ENCODE measurements at places on chromosomes 12 and 14.

DNA sequence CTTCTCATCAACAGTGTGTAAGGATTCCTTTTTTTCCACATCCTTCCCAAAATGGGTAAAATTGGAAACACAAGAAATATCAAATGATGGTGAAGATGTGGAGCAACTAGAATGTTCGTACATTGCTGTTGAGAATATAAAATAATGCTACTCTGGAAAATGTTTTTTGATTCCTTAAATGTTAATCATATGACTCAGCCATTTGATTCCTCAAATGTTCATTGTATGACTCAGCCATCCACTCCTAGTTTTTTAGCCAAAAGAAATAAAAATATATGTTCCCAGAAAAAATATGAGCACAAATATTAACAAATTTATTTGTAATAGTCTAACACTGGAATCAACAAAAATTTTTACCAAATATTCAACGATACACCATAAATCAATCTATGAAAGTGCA is 1108.6 kb downstream of the LRFN5 start:
- DNase-seq: no peak

GRCh38 chr14:69093631-69094421 is 59.1 kb downstream of the DCAF5 start:
- peak; percentile 44 for DNase-seq

DNA sequence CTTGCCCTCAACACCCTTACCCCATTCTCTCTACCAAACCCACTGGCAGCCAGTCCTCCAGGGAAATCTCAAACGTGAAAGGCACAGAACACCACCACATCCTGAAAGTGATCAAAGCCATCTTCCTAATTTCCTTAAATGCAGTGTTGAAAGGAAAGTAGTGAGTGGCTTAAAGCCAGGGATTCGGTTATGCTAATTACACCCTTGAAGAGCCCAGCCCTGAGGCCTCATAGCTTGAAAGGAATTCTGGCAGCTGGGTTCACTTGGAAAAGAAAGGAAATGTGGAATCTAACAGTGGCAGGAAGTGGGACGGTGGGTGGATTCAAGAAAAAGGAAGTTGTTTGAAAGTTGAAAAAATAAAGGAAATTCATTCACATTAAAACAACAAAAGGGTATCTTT is 73.0 kb upstream of the FICD start:
- no peak for DNase-seq

DNA sequence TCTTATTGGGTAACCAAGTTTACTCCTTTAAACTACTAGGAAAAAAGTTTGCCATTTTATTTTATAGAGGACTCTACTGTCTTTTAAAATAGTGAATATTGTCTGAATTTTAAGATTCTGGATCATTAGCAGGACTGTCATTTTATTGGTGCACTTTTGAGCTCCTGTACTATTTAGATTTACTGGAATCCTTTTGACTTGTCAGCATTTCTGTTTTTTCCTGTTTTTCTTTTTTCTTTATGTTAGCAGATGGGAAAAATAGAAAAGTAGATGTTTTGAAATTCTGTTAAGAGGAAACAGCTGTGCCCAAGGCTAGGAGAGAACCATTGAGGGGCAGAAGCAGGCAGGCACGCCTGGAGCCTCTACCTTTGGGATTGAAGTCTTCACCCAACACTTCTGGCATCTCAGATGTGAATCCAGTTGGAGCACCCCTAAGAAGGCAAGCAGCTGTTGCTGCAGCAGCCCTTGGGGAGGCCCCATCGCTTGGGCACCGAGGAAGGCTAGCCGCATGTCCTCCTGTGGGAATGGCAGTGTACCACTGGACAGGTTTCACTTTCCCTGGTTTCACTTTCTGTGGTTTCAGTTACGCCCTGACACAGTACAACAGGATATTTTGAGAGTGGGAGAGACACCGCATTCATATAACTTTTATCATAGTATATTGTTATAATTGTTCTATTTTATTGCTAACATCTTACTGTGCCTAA is 11.5 kb downstream of the RIMKLB start:
- DNase-seq: peak; percentile 35

GRCh38 chr14:99479160-99479905 is 1.3 kb downstream of the SETD3 start:
- no peak for DNase-seq

DNA sequence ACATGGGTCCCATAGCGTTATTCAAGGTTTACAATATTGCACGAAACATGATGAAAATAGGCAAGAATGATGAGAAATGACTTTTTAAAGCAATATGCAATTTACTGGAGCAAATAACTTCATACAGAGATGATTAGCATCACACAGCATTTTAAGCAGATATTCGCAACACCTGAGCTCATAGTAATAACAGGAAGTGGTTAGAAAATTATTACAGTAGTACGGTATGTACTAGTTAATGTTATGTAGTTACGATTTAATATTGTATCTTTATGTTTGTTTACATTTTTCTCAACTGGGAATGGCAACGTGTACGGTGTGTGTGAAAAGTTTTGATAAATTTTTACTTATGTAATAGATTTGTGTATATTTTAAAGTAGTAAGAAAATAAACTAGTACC is 102.6 kb downstream of the OSBPL8 start:
- no peak for DNase-seq

DNA sequence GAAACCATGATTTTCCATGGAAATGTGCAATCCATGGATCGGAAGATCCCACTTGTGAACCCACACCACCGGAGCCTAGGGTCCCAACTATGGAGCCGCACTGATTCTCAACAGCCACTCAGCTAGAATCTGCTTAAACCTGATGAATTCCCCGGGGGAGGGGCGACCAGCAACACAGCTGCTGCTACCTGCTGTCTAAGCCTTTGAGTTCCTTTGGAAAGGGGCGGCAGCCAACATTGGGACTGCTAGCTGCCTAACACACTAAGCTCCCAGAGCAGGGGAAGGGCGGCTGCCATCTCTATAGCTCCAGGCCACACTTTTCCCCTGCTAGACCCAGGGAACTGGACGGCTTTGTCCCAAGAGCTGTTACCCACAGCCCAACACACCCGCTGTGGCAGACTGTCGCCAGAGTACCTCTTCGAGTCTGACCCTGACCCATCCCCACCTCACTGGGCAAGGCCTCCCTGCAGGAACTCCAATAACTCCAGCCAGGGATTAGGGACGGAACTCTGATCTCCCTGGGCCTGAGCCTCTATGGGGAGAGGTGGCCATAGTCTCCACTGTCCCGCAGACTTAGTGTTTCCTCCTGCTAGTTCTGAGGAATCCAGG is 205.8 kb upstream of the SLC16A7 start:
- no peak for DNase-seq

DNA sequence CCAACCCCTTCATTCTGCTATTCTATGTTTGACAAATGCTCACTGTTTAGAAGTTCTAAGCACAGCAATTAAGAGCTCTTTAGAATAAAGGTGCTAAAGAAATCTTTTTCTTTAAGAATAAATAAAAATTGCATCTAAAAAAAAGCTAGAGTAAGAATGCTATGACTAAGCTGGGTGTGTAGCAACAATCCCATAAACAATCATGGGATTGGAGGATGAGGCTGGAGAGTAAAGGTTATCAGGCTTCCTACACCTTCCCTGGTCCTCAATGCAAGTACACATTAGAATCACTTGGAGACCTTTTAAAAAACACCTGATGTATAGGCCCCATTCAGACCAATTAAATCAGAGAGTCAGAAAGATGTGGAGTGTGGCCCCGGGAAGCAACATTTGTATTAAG is 88.3 kb downstream of the CIT start:
- no peak for DNase-seq

DNA sequence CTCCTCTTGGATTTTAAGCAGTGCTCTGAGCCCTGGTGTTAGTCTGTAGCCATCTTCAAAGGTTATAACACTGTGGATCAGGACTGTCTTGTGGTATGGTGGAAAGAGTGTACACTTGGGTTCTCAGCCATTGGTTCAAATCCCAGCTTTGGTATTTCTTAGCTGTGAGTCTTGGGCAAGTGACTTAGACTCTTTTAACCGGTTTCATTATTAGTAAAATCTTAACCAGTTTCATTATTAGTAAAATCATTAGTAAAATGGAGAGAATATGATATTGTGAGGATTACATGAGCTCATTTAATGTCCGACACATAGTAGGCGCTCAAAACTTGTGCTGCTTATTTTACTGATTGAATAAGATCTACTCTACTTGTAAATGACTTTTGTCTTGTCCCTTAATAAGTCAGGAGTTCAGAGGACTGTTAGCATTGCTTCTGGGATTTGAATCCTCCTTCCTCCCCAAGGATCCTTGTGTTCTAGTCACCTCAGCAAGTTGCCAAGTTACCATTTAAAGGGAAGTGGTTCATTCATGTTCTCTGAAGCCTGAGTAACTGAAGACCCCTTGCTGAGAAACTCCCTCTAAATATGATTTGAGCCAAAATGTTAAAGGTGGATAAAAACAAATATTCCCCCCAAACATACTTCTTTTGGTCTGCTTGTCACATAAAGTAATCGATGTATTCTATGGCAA is 12.4 kb downstream of the TTLL5 start:
- DNase-seq: no peak

DNA sequence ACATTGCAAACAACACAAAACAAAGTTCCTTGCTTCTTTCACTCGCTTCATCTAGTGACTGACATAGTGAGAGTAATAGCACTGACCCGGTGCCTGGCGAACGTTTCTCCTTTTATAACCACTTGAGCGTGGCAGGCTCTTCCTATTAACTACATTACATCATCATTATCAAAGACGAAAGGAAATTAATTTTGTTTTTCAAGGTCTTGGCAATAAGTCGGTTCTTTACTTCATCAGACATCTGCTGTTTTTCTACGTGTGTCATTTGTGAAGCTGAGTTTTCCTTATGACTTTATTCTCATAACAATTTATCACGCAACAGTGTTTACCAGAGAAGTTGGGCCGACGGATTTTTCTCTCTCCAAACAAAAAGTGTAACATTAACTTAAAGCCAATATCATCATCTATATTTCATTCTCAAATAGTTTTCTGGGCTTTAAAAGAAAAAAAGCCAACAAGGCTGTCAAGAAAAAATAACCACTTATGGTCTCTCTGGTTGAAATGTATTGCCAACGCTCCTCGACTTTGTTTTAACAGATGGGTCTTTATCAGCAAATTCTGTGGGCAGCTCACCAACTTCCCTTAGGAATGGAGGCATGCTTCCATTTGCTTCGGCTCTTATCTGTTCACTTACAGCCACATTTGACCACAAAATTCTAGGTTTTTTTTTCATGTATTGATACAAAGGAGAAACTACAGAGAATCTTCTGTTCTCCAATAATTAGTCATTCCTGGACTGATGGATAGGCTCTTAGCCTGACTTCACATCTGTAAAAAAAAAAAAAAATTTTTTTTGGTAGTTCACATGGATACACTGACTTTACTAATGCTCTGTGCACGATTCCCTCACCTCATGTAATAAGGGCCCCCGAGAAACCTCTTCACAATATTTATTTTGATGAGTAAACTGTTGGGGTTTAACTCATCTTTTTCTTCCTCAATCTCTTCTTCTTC is 97.1 kb upstream of the CDKN3 start:
- no peak for DNase-seq

DNA sequence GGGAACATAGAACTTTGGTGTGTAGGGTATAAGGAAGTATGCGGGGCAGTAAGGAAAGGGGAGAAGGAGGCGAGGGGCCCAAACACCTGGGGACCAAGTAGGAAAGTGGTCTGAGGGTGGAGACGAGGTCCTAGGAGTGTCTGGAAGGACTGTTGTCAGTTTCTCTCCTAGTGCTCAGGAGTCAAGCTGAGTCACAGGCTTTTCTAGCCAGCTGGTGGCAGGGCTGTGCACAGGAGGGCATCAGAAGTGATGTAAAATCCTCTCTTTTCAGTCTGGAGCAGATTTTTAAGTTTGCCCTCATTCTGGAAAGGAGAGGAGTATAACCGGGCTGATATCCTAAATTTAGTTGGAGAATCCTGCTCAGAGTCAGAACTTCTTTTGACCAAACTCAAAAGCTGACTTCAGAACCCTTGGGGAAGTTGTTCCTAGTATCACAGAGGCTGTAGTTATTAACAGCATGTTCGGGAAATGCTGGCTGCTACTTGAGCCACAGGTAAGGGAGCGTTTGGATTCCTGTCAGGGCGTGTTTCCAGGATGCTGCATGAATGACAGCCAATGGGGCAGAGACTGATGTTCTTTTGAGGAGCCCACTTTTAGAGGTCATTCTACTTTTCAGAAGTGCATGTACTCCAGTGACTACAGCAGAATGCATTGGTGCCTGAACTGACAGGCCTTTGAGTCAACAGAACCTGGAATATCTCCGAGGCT is 19.3 kb downstream of the ZNF664 start:
- no peak for DNase-seq

GRCh38 chr12:51388069-51388799 is 3.0 kb downstream of the GALNT6 start:
- peak; percentile 89 for DNase-seq

GRCh38 chr12:6345319-6346091 is 3.6 kb upstream of the TNFRSF1A start:
- peak; percentile 86 for DNase-seq

DNA sequence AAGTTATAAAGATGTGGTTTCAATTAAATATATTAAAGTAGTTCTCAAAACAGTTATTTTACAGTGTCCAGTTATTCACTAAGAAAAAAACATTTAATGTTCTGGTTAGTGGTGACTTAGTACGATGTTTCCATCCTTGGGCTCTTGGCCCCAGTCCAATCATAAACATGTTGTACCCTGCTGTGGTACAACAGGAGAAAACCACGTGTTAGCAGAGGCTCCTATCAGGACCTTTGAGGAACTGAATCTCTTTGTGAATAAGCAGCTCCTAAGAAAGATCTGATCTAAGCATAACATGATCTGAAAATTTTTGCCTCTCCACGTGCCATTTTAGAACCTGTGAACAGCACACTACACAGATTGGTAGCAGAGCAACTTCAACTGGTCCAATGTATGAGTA is 234.0 kb downstream of the SYT1 start:
- DNase-seq: peak; percentile 5

GRCh38 chr12:46153268-46153872 is 115.5 kb downstream of the SLC38A1 start:
- DNase-seq: peak; percentile 74

DNA sequence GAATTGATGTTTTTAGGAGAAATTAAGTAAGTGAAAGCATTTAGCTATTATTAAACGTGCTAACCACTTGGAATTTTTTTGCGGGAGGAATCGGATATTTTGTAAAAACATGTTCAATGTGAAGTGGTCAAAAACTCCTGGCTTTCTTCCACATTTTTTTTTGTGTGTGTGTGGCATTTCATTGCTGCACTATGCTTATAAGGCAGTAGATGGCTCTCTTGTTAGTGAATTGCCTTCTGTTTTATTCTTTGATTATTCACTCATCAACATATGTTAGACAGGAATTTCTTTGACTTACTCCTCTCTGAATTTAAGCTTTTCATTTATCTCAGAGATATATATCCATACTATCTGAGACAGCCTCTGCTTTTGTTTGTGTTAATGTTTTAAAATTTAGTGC is 71.3 kb downstream of the DERA start:
- peak; percentile 53 for DNase-seq

Measured in hematopoietic multipotent progenitor cell treated with erythropoietin and hydrocortisone succinate and interleukin-3 and kit ligand, for 4 days (in vitro differentiated cells).